CD4-positive, alpha-beta T cell treated with Interferon gamma for 1 hour (primary cell): ENCODE measurements at places on chromosomes 4 and X.

- no peak for DNase-seq
These were observed 243.1 kb upstream of the FTHL17 start for GRCh38 chrX:31314921-31315320.

DNA sequence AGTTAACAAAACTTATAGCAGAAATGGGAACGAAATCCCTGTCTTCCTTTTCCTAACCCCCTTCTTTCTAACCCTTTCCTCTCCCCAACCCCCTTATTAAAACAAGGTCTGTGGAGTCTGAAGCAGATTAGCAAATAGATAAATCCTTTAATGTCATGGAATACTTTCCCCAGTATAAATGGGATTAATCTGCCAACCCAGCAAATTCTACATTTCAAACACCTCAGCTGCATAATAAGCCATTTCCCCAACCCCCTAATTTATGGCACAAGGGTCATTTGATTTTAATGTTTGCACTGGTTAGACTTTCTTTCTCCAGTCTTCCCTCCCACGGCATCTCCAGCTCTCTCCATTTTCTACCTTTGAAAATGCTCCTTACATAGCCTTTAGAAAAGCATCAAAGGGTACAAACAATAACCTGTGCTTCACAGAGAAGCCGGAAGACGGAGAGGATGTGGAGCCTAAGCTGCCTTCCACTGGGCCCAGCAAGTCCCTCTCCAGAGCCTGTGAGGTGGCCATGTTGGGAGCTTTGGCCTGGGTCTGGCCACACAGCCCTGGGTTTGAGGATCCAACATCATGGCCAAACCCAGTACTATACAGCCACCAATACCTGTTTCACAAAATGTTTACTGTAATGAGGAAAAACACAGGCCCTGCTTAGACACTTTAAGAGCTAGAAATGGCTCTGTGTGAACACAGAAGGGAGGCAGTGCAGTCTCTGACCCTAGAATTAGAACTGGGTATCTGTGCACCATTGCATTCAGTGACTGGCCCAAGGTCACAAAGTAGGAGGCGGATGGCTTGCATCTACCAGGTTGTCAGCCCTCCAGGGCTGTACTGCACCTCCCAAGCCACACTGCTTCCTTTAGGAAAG is 56.9 kb upstream of the SPRY1 start:
- no peak for DNase-seq

- no peak for DNase-seq
These were observed 31.4 kb downstream of the EXOC1 start for GRCh38 chr4:55884851-55885219.

- DNase-seq, result no peak
These were observed 233.5 kb downstream of the SCFD2 start for GRCh38 chr4:53132132-53132891.

DNA sequence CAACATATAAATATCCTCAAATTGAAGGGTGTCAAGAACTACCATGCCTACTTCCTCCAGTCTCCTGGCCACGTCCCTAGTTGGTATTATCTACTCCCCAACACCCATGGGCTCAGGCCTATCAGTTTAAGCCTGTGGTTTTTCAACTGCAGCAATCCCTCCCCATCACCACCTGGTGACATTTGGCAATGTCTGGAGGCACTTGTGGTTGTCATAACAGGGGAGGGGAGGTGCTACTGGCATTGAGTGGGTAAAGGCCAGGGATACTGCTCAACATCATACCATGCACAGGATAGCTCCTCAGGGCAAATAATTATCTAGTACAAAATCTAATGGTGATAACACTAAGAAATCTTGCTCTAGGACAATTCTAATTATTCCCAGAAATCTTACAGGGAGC is 95.3 kb downstream of the COMMD8 start:
- DNase-seq, result no peak

DNA sequence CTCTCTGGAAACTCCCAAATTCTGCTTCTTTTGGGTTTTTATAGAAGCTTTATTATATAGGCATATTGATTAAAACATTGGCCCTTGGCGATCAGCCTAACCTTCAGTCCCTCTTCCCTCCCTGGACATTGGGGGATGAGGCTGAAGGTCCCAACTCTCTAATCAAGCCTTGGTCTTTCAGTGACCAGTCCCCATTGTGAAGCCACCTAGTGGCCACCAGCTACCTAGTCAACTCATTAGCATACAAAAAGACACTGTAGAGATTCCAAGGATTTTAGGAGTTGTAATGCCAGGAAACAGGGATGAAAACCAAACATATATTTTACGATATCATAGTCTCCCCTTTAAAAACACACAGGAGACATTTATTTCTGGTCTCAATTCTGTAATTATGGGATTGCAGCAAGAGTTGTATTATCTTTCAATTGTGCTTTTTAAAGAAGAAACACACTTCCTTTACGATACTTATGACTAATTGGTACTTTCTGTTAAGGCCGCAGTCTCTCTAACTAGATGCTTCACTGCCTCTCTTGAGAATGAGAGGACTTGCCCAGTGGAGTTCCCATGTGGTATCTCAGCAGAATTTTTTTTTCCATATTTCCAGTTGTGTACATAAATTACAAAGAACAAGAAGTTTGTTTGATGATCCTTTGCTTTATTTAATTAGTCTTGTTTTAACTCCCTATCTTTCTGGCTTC is 58.2 kb downstream of the WDR17 start:
- DNase-seq, result no peak

DNA sequence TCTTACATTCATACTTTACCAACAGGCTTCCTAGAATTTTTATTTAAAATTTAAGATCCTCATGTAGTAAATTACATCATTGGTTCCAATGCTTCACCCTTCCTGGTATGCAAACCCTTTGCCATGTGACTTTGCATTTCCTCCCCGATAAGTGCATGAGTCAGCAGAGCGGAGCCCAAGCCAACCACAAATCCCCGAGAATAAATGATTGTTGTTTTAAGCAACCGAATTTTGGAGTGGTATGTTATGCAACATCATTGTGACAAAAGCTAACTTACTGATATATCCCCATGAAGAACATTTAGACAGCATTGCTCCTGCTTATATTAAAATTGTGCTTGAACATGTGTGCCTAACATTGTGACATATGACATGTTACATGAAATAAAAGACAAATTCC is 199.4 kb upstream of the DDX53 start:
- no peak for DNase-seq

DNA sequence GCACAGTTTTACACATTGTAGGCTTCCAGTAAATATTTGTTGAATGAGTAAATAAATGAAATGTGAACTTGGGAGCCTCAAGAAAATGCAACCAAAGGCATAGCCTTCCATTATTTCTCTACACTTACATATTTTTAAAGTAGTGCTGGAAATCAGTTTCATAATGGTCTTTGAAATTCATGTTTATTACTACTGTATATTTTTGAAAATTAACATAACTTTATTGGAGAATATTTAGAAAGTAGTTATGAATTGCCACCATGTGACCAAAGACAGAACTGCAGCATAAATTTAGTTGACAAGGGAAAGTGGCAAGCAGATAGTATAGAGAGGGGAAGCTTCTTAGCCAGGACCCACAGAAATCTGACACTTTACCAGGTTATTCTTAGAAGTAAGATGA is 6.4 kb downstream of the TCEAL8 start:
- no peak for DNase-seq

DNA sequence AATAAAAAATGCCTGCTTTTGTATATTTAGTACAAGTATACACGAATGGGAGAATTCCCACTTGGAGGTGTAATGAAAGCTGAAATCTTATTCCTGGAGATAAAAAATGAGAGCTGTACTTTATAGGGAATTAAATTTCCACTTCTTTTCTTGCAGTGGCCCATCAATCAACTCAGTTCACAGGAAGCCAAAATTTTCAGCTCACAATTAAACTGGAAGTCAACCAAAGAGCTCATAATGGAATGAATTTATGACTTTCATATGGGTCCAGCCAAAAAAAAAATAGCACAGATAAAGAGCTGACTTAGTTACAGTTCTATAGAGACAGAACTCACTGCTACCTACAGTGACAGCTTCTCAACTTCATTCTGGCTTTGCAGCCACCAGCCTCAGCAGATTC is 115.2 kb upstream of the TBC1D9 start:
- no peak for DNase-seq

DNA sequence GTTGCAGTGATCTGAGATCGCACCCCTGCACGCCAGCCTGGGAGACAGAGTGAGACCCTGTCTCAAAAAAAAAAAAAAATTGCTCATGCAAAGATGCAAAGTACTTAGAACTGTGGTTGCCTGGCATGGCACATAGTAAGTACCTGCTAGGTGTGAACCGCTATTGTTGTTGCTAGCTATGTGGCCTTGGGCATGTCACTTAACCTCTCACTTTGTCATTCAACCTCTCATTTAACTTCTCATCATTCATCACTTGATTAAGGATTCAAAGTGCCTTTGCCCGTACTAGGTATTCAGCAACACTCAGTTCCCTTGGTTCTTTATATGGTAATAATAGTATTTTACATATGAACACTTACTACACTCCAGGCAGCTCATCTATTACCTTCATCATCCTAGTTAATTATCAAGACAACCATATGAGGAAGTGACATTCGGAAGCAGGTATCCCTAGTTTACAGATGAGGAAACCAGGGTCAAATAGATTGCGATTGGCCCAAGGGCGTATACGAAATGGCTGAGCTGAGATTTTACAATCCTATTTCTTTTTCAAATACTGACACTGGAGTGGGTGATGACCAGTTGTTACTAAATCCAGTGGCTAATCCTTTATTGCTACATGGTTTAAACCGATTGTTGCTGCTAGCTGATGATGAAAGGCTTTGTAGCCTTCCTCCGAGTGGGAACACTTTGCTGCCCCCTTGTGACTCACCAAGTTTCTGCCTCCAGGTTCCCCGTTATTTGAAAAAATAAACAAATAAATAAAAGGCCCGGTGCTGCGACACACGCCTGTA is 28.8 kb upstream of the SOWAHD start:
- peak; percentile 65 for DNase-seq

DNA sequence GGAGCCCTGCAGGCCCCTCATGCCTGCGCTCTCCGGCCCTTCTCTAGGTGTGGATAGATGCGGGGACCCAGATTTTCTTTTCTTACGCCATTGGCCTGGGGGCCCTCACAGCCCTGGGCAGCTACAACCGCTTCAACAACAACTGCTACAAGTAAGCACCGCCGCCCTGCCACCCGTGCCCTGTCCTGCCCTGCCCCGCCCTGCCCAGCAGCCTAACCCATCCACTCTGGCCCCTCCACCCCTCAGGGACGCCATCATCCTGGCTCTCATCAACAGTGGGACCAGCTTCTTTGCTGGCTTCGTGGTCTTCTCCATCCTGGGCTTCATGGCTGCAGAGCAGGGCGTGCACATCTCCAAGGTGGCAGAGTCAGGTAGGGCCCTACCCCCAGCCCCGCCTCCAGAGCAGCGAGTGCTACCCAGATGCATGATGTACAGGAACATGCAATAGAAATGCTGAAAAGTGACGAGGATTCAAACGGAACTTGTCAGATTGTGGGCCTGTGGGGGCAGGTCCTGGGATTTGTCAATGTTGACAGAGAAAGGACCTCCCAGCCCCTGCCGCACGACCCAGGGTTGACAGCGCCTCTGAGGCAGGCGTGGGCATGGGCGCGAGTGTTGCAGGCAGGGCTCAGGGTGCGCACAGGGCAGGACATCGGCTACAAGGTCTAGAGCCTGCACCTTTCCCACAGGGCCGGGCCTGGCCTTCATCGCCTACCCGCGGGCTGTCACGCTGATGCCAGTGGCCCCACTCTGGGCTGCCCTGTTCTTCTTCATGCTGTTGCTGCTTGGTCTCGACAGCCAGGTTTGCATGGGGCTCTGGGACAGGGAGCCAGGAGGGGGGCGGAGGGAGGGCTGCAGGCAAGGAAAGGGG is 5.7 kb downstream of the SLC6A8 start:
- DNase-seq, result no peak

DNA sequence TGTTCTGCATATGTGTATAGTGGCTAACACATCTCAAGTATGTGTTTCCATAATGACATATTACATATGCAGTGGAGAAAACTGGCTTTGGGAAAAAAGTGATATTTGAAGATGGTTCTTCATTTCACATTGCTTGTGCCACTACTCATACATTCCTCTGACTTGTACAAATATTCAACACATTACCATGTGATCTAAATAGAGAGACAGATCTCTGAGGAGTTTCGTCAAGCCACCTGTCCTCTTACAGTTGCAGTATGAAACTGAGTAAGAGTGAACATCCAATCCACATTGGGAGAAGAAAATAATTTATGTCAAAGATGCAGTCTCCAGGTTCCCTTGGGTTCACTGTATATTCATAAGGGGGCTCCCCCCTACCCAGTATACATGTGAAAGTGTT is 123.9 kb downstream of the KDR start:
- no peak for DNase-seq

DNA sequence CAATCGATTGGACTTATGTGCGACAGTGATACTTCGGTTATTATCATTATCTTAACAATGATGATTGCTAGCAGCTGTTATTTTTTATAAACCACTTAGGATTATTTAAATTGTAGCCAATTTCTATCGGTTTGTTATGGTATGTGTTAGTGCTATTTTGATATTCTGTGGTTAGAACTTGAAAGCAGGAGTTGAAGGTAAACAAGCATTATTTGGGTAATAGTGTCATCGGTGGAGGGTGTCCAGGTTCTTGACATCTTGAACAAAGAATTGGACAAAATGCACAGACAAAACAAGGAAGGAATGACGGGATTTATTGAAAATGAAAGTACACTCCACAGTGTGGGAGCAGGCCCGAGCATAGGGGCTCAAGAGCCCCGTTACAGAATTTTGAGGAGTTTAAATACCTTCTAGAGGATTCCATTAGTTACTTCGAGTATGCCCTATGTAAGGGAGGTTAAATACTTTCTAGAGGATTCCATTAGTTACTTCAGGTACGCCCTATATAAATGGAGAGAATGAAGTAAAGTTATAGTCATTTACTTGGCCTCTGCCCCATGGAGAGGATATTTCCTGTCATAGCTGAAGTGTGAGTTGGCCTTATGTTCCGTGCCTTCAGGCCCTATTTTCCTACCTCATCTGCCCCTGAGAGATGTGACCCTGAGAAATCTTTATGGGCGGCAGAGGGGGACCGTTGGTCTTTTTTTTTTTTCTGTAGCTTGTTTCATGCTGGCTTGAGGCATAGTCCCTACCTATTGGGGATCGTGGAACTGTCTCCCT is 13.1 kb downstream of the MOB1B start:
- DNase-seq, result no peak

DNA sequence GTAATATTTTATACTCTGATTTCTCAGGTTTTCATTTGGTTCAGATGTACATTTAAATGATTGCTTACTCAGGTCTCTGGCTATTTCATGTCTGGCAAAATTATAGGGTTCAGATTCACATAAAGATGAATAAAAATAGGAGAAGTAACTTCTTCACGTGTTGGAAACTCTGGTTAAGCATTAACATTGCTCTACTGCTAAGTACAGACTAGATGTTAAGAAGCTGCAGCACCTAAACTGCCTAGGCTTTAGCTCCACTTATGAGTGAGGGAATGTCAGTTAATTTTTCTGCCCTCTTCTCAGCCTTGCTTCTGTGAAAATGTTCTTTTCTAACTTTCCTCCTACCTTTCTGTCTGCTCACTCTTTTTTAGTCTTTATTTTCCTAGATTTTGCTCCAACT is 361.2 kb downstream of the ARAP2 start:
- DNase-seq, result no peak
